ENCODE measurements at places on chromosomes 1 and 21. TPM values are rescaled to one million over a fixed set of nuclear protein-coding genes. Genes with fewer than 3 reads are reported as not detected.

DNA sequence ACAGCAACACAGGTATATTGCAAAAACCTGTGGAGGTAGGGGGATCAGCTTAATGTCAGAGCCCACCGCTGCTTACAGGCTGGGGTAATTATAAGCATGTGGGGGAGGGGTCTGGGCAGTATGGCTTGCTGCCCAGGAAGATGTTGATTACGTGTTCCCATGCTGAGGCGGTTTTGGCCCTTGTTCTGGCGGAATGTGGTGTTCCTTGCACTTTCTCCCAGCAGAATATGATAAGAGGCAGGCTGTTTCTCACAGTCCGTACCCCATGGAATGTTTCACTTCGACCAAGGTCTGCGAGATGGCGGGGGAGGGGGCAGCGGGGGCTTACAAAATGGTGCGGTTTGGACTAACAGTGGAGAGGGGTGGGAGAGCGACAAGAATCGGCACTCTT is 9.8 kb upstream of the HPCAL4 start:
- no peaks in the 10 kb centered on the region for H3K27me3 ChIP-seq
- peak; percentile 17 for DNase-seq
- no peak overlapping the region for H3K27ac ChIP-seq
- peaks cover 5% of the 10 kb centered on the region for H3K4me1 ChIP-seq

The F5 gene
- total RNA-seq = not detected

DNA sequence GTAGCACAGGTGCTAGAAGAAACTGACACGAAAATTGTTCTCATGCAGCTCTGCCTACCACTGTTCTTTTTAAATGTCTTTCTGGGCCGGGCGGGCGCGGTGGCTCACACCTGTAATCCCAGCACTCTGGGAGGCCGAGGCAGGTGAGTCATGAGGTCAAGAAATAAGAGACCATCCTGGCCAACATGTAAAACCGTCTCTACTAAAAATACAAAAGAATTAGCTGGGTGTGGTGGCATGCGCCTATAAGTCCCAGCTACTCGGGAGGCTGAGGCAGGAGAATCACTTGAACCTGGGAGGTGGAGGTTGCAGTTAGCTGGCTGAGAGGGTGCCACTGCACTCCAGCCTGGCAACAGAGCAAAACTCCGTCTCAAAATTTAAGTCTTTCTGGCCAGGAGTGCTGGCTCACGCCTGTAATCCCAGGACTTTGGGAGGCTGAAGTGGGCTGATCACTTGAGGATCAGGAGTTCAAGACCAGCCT is 947 bp upstream of the RIT1 start:
- H3K36me3 ChIP-seq = peaks cover 51% of the 10 kb centered on the region
- H3K4me3 ChIP-seq = no peak overlapping the region
- no peaks in the 10 kb centered on the region for H3K27me3 ChIP-seq

DNA sequence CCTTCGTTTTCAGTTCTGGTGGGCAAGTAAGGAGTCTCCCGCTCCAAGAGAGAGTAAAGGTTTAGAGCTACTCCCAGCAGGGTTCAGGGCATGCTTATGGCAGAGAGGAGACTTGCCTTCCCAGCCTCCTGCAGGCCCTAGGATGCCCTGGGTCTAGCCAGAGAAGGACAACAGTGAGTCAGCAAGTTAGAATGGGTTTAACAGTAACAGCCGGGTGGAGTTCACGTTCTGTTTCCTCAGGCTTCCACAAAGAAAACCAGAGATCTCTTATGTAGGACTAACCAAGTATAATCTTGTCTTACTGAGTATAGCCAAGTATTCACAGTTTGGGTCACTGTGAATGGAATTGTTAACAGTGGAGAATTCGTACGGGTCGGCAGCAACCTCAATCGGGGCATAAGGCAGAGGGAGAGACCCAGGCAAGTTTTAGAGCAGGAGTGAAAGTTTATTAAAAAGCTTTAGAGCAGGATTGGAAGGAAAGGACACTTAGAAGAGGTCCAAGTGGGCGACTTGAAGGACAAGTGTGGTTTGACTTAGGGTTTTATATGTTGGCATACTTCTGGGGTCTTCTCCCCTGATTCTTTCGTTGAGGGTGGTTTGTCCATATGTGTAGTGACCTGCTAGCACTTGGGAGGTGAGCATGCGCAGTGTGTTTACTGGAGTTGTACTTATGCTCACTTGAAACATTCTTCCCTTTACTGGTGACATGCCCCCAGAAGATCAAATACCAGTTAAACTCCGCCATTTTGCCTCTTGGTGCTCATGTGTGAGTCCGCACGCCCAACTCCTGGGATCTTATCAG is 4.5 kb downstream of the OVAAL start:
- no peaks in the 10 kb centered on the region for H3K4me1 ChIP-seq
- no peak overlapping the region for H3K4me3 ChIP-seq
- DNase-seq = no peak
- H3K27me3 ChIP-seq = no peaks in the 10 kb centered on the region

The CCDC185 gene
- total RNA-seq = not detected

The CNTN2 gene
- total RNA-seq = 0.08 TPM

DNA sequence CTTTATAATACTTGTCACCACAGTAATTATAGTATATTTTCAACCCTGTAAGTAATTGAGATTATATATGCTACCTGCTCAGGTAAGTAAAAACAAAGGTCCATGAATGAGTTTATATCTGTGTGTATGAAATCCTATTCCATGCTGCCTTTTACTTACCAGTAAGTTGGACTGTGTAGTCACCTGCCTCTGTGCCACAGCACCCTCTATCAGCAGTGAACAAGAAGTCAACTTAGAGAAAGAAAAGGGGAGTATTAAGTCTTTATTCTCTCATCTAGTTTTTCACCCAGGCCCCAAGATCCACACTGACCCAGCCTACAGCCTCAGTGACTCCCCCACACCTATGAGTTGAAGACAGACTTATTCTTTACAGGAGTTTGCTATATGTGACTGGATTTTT is 36.9 kb upstream of the IFI16 start:
- H3K27me3 ChIP-seq = no peaks in the 10 kb centered on the region
- peak; percentile 4 for DNase-seq
- no peak overlapping the region for H3K27ac ChIP-seq
- H3K4me1 ChIP-seq = no peaks in the 10 kb centered on the region

- peak; percentile 68 for DNase-seq
- H3K4me3 ChIP-seq = peak overlapping the region; percentile 85
- H3K4me1 ChIP-seq = no peaks in the 10 kb centered on the region
- H3K27ac ChIP-seq = peak overlapping the region; percentile 52
- H3K27me3 ChIP-seq = no peaks in the 10 kb centered on the region
Measured at GRCh38 chr1:65148548-65149350, 746 bp downstream of the AK4 start.

GRCh38 chr1:44437107-44437716 is 32.2 kb downstream of the RNF220 start:
- H3K36me3 ChIP-seq = no peaks in the 10 kb centered on the region
- DNase-seq = no peak
- no peak overlapping the region for H3K27ac ChIP-seq
- H3K4me1 ChIP-seq = no peaks in the 10 kb centered on the region

- H3K4me1 ChIP-seq = no peaks in the 10 kb centered on the region
- no peaks in the 10 kb centered on the region for H3K27me3 ChIP-seq
- H3K36me3 ChIP-seq = peaks cover 16% of the 10 kb centered on the region
- peak; percentile 61 for DNase-seq
Measured at GRCh38 chr1:151165281-151165737, 393 bp downstream of the LYSMD1 start.

GRCh38 chr1:175922254-175922881 is 179.0 kb upstream of the TNR start:
- H3K36me3 ChIP-seq = no peaks in the 10 kb centered on the region
- no peak overlapping the region for H3K4me3 ChIP-seq
- no peak overlapping the region for H3K27ac ChIP-seq

GRCh38 chr1:152007047-152007446 is 13.4 kb upstream of the S100A10 start:
- no peak overlapping the region for H3K27ac ChIP-seq
- no peak for DNase-seq
- H3K4me1 ChIP-seq = peaks cover 27% of the 10 kb centered on the region
- no peaks in the 10 kb centered on the region for H3K36me3 ChIP-seq
- H3K27me3 ChIP-seq = no peaks in the 10 kb centered on the region

DNA sequence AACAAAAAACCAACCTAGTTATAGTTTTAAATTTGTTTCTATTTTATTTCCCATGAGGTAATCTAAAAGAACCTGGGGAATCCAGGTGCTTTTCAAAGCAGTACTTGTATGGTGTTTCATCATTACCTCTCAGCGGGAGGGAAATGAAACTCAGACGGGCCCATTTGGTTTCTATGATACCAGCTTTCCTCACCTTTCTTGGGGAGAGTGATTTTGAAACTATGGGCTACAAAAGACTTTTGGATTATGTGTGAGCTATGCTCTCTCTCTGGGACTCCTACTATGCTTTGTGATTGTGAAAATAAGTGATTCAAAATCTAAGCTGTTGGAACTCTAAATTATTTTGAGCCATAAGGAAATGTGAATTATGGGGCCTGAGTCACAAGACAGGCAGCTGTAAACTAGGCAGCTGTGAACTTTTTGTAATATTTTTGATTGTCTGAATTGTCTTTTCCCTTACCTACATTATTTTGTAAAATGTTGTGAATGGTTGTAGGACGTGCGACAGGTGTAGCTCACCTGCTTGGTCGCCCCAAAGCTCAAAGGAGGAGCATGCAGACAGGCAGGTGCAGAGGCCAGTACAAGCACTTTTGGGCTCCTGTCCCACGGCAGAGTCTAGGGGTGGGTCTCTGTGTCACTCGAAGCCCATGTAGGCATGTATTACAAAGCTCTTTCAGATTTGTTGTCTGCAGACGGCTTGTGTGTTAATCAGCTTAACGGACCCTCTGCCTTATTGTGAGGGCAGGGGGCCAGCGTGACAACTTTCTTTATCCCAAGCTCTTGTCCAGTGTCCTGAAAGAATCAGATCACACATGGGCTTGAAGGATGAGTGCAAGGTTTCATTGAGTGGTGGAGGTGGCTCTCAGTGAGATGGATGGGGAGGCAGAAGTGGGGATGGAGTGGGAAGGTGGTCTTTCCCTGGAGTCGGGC is 64.8 kb upstream of the BACH1 start:
- no peak overlapping the region for H3K27ac ChIP-seq
- H3K4me1 ChIP-seq = peaks cover 13% of the 10 kb centered on the region
- no peaks in the 10 kb centered on the region for H3K27me3 ChIP-seq
- DNase-seq = no peak
- no peaks in the 10 kb centered on the region for H3K36me3 ChIP-seq

The PIK3R3 gene
- total RNA-seq = 19.5 TPM

GRCh38 chr1:48223366-48224240 is 1.1 kb downstream of the SLC5A9 start:
- no peak overlapping the region for H3K27ac ChIP-seq
- no peaks in the 10 kb centered on the region for H3K36me3 ChIP-seq
- H3K27me3 ChIP-seq = peaks cover 2% of the 10 kb centered on the region
- DNase-seq = no peak

GRCh38 chr1:220873868-220874655 is 5.2 kb upstream of the HLX start:
- H3K27ac ChIP-seq = no peak overlapping the region
- H3K36me3 ChIP-seq = no peaks in the 10 kb centered on the region
- H3K27me3 ChIP-seq = no peaks in the 10 kb centered on the region
- peaks cover 9% of the 10 kb centered on the region for H3K4me1 ChIP-seq
- DNase-seq = peak; percentile 69

DNA sequence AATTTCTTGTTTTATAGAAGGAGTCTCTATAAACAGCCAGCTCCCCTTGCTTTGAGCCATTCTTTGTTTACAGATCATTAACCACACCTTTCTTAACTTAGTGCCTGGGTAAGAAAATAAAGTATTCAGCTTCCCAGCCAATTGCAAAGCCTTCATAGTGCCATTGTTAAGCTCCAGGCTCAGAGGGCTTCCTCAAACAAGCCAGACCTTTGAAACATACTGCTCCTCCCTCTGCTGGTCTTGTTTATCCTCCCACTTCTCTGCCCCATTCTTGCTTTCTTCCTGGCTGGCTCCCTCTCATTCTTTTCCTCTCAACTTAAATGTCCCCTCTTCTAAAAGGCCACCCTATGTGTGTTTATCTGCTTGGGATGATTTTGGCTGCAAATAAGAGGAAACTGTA is 319.4 kb upstream of the ST6GALNAC5 start:
- DNase-seq = no peak
- H3K27me3 ChIP-seq = no peaks in the 10 kb centered on the region
- H3K36me3 ChIP-seq = no peaks in the 10 kb centered on the region
- H3K4me3 ChIP-seq = no peak overlapping the region
- H3K27ac ChIP-seq = no peak overlapping the region
- no peaks in the 10 kb centered on the region for H3K4me1 ChIP-seq

GRCh38 chr1:205045146-205045545 is 2.1 kb downstream of the CNTN2 start:
- no peak overlapping the region for H3K4me3 ChIP-seq
- no peak overlapping the region for H3K27ac ChIP-seq
- no peaks in the 10 kb centered on the region for H3K36me3 ChIP-seq
- peaks cover 21% of the 10 kb centered on the region for H3K4me1 ChIP-seq
- DNase-seq = no peak
